Mesothelial cell of epicardium (in vitro differentiated cells): ENCODE measurements at places on chromosomes 1 and 21. TPM values are rescaled to one million over a fixed set of nuclear protein-coding genes. Genes with fewer than 3 reads are reported as not detected.

GRCh38 chr1:235473806-235474205 lies 30.4 kb downstream of the B3GALNT2 start:
- DNase-seq, result no peak

DNA sequence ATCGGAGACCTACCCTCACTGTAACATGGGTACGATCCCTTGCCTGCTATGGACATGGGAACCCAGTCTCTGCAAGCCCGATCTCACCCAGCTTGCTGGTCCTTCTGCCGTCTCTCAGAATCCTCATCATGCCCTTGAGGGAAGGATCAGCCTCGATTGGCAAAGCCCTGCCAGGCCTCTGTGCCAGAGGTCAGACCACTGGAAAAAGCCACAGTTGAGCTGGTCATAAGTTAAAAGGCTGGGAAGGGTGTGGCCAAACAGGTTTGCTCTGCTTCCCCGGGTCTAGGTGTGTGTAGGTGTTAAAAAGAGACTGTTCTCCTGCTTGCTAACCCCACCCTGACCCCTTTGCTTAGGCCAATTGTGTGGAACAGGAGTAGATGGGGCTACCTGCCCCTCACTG lies 19.5 kb upstream of the PADI3 start:
- no peak for DNase-seq

DNA sequence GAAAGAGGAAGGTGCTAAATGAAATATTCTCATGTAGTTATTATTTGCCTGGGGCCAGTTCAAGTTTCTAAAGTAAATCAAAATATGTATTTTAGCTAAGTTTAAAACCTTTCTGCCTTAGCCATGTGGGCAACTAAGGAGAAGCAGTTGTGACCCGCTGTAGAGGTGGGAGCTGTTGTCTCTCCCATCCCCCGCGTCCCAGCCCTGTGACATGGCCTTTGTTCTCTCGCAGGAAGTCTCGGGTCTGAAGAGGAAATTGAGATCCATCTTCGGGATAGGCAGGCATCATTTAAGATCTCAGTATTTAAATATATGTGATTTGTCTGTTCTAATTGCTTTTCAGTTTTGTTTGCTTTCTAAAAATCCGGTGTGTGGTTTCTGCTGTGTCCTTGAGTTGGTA lies 121.5 kb downstream of the CAMTA1 start:
- DNase-seq, result no peak

GRCh38 chr1:231563247-231563646 lies 34.8 kb downstream of the TSNAX start:
- DNase-seq, result no peak

DNA sequence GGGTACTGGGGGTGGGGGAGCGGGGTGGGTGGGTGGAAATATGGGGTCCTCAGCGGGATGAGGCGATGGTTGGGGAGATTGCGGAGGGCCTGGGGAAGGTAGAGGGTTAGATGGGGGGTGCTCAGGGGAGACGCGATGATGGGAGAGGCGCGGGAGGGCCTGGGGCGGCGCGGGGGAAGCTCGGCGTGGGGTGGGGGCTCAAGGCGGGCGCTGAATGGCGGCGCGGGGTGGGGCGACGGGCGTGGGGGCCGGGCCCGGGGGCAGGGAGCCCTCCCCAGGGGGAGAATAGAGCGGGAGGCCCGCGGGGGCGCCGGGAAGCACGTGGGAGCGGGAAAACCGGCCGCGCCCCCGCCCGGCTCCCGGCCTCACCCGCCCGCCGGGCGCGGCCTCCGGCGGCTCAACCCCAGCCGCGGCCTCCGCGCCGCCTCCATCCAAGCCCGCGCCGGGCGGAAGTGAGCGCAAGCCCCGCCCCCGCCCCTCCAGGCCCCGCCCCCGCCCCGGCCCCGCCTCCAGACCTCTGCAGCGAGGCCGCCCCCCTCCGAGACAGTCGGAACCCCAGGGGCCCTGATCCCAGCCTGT lies at the start of gene FAAP20:
FAAP20 (minus strand) TSS at position 454 of the 579 bp plus-strand sequence; CDS start at position 431, 23 bp downstream.
- DNase-seq, result no peak

GRCh38 chr1:59514061-59514909 lies 217.4 kb downstream of the FGGY start:
- no peak for DNase-seq

- DNase-seq, result no peak
Measured at GRCh38 chr1:29209173-29209572, 21.6 kb downstream of the MECR start.

DNA sequence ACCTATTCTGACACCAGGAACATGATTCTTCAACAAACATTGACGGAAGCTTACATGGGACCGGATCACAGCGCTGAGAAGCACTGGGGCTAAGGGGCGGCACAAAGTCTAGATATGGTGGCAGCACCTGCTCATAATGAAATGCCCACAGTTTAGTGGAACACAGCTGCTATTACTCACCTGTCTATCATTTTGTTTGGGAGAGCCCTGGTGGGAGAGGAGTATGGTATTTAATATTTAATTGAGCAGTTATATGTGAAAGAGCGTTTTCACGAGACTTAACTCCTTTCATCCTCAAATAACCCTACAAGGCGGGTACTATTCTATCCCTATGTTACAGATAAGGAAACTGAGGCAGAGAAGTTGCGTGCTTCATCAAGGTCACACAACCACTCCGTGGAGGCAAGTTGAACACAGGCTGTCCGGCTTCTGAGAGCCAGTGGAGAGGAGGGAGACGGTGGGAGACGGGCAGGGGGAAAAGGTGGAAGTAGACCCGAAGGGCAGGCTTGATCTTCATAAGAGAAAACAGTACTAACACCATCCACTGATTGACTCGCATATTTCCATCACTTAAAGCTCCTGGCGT lies 790 bp upstream of the TSNAX start:
- DNase-seq, result no peak

DNA sequence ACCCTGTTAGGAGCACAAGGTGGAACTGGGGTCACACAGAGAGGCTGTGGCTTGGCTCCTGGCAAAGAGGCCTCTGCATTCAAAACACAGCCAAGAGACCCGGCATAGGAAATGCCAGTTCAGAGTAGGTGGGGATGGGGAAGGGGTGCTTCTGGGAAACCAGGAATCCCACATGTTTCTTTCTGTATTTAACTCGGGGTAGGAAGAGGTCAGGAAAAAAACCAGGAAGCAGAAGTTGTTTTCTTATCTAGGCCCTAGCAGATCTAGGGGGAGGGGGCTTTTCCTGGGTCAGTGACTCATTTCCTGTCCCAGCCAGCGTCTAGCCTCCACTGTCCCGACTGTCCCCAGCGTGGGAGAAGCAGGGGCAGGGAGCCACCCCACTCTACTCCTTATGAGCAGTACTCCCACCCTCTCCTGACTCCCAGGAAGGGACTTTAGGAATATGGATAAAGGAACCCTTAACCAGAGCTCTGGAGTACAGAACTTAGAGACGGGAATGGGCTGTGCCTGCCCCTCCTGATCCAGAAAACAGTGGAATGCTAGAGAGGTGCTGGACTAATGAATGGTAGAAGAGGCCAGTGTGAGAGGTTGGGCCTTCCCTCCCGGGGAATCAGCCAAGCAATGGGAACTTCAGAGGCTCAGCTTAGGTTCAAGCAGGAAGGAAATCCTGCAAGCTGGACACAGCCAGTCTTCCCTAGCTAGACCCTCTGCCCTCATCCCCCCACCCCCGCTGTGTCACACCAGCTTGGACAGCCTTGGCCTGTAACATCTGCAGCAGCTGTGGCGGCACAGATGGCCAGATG lies 5.7 kb downstream of the FHL3 start:
- no peak for DNase-seq

DNA sequence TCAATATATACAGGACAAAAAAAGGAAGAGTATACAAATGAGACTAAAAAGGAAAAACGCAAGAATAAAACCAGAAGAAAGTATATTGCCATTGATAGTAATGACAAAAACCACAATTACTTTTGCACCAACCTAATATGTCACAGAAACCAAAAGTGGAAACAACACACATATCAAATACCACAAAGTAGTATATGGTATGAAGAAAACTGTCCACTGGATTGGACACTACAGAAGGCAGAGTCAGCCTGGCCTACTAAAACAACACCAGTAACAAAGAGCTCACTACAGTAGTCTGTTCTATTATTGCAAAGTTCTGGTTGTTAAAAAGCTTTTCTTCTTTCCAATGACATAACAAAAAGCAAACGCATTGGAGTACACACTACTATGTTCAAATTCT lies 17.7 kb downstream of the TESK2 start:
- DNase-seq, result no peak

DNA sequence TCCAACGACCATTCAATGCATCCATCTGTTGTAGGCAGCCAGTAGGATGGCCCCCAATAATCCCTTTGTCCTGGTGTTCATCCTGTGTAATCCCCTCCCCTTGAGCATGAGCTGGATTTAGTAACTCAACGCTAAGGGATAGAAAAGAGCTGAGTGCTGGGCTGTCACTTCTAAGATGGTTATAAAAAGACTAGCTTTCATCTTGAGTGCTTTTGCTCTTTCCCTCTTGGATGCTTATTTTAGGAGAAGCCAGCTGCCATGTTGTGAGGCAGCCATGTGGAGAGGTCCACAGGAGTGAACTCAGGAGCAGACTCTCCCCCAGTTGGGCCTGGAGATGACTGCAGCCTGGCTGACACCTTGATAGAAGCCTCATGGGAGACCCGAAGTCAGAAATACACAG lies 401.5 kb downstream of the VAV3 start:
- DNase-seq, result no peak

DNA sequence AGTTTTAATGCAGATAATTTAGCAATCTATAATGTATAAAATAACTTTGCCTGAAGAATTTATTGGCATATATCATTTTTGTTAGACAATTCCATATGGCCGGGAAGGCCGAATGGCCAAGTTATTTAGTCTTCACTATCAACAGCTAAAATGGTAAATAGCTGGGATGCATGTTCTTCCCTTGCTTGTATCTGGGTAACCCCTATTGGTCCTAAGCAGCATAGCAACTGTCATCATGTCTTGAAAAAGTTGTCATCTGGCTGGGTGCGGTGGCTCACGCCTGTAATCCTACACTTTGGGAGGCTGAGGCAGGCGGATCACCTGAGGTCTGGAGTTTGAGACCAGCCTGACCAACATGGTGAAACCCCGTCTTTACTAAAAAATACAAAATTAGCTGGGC lies 340.0 kb upstream of the DPYD start:
- no peak for DNase-seq

- DNase-seq, result no peak
Measured at GRCh38 chr1:1968767-1969504, 34.6 kb downstream of the CFAP74 start.

- no peak for DNase-seq
Measured at GRCh38 chr1:108049178-108049819, 84.3 kb upstream of the VAV3 start.

DNA sequence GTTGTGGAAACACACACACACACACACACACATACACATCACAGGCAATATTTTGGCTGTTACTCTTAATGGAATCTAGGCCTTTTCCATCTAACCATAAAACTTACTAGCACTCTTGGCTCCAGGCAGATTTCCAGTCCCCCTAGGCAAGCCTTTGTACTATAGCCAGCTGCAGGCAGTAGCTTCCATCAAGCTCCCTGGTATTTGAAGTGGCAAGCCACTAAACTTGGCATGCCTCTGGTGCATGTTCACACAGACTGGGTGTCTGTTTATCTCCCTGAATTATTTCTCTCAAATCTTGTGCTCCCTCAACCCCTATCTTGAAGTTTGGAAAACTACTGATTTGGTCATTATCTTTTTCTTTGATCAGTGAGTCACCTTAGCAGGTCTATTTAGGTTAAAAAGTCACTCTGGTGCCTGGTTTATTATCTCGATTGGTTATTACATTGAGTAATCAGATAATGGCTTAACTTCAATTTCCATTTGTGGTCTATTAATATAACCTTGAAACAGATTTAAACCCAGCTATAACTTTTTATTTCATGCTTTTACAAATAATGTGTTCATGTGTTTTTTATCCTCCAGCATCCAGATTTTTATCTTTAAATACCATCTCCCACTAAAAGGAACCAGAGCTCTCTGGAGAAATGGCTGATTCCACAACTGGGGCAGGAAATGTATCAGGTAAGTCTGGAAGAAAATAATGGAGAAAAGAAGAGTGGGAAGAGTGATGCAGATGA lies 2.7 kb upstream of the RBM15 start:
- DNase-seq, result no peak

DNA sequence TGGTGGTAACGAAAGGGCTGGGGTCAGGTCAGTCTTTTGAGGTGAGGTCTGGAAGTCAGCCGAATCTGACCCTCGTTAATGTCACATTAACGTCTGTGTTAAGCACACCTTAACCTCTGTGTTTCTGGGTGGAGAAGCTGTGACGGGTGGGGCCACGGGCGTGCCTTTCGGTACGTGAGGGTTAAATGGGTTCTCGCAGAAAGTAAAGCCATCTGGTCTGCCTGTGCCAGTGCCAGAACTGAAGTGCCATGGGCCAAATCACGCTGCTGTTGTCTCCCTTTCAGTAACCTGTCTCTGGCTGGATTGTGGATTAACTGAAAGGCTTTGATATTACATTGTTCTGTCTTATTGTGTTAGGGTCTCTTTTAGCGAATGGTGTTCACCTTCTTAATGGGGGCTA lies 14.4 kb downstream of the URB2 start:
- DNase-seq, result no peak

- DNase-seq, result no peak
Measured at GRCh38 chr21:28106370-28106890, 886.2 kb downstream of the LTN1 start.

GRCh38 chr1:74933500-74933899 lies 200.5 kb downstream of the TYW3 start:
- DNase-seq, result no peak

GRCh38 chr1:190262538-190262937 lies 215.1 kb downstream of the BRINP3 start:
- DNase-seq, result no peak

DNA sequence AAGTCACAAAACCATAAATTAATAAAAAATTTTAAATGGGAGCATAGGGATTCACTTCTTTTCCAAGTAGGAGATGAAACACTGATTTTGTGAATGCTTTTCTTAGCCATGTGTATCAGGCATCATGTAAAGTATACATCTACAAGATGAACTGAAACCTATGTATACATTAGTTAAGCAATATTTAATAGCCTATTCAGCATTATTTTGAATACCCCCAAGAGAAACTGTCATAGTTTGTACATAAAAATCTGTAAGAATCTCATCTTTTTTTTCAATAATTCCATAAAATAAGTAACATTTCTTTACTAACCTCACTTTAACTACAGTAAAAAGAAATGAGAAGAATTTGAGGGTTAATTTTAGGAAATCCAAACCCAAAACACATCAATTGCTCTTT lies 348.0 kb downstream of the KCNT2 start:
- no peak for DNase-seq

HSD3B1 gene
- total RNA-seq, result not detected in 3 replicates

MLLT11 gene
- total RNA-seq, result 16.3 to 18.9 TPM (median 16.9 TPM) in 3 replicates

OLFM3 gene
- total RNA-seq, result 7.5 to 7.9 TPM (median 7.7 TPM) in 3 replicates

GJA4 gene
- total RNA-seq, result not detected in 3 replicates

CNKSR1 gene
- total RNA-seq, result 50.2 to 53.9 TPM (median 52.2 TPM) in 3 replicates

KRTAP11-1 gene
- not detected in 3 replicates for total RNA-seq

PTPRC gene
- not detected in 3 replicates for total RNA-seq

SUCO gene
- total RNA-seq, result 119 to 122 TPM (median 120 TPM) in 3 replicates

CASQ2 gene
- total RNA-seq, result 0.09 to 0.24 TPM (median 0.13 TPM) in 3 replicates

EPHA2 gene
- 71.8 to 76.3 TPM (median 75.0 TPM) in 3 replicates for total RNA-seq
